ENCODE measurements at places on chromosomes 5 and 9. TPM values are rescaled to one million over a fixed set of nuclear protein-coding genes. Genes with fewer than 3 reads are reported as not detected.

DNA sequence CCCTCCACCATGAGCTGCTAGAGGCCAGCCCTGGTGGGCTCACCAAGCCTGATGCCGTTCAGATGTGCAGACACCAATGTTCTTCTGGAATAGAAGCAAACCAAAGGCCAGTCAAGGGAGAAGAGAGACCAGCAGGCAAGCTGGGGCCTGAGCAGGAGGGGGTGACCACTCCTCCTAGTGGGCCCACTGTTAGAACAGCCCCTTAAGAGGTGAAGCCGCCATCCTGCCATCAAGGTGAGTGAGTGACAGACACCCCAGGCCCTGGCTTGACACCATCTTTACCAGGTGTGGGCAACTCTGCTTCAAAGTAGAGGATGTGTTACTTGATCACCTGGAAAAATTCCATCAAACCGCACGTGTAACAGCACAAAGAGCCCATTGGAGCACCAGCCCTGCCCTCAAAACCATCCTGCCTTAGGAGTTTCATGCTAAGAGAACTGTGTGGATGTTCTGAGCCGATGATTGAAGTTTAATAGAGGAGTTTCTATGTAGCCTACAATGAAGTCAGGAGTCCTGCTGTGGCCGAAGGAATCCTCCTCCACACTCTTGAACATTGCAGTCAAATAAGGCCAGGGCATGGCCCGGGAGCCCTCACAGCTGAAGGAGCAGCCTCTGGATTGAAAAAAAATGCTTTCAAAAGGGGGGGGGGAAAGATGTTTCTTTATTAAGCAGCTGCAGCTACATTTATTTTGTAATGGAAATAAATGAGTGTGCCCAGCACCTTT lies 20.8 kb downstream of the AMBP start:
- DNase-seq: no peak

DNA sequence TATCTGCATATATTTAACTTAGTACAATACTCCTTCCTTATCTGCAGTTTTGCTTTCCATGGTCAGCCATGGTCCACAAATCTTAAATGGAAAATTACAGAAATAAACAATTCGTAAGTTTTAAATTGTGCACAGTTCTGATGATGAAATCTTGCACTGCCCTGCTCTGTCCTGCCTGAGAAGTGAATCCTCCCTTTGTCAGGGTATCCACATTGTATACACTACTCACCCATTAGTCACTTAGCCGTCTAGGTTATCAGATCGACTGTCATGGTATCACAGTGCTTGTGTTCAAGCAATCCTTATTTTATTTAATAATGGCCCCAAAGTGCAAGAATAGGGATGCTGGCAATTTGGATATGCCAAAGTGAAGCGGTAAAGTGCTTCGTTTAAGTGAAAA lies 8.3 kb upstream of the YTHDC2 start:
- DNase-seq: no peak

DNA sequence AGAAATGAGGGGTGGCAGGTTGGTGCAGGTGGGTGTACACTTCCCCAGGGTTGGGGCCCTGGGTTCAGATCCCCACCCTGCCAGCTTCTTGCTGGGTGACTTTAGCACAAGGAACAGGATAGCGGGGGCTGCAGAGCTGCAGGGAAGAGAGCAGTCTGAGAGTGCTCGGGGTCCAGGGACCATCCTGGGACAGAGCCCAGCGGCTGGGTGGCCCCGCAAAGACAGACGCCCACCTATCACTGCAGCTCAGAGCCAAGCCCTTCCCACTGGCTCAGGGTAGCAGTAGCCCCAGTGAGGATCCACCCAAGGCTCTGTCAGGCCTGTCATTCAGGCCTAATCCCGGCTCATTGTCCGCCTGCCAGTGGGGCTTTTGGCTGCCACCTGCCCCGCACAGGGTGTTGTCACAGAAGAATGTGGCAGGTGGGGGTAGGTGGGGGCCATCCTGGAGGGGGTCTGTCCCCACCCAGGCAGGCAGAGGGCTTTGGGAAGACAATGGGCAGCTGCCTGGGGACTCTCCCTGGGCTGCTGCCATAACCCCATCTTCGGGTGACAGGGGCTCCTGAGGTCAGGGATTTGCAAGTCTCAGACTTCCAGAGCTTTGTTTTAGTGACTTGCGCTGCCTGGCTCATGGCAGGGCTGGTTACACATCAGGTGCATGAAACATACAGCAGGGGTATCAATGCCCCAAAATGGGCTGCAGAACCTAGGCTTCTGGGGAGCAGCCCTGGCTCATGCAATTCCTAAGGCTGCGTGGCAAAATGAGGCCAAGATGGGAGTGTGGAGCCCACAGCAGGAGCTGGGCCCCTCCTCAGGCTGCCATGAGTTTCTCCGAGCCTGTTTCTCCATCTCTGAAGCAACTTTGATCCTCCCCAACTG lies 52.1 kb downstream of the BARX1 start:
- no peak for DNase-seq

DNA sequence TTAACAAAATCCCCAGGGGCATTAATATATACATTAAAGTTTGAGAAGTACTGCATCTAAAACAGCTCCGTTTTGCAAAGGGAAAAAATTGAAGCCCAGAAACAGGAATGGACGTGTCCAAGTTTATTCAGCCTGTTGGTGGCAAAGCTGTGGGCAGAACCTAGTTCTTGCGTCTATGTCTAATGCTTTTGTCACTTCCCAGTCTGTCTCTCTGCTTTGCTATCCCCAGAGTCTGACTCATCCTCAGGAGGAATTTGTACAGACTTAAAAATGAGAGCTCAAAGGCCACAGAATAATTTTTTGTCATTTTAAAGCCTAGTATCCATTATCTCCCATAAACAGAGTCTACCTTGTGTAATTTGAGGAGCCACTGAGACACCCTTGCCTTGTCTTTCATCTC lies 330.9 kb upstream of the GRIA1 start:
- DNase-seq: no peak

PCDHB16 gene
- 0.32 TPM for total RNA-seq

MEIKIN gene
- total RNA-seq: not detected

GARNL3 gene
- total RNA-seq: 2.9 TPM

- DNase-seq: no peak
Measured at GRCh38 chr5:144731786-144732185, 561.1 kb downstream of the KCTD16 start.

DNA sequence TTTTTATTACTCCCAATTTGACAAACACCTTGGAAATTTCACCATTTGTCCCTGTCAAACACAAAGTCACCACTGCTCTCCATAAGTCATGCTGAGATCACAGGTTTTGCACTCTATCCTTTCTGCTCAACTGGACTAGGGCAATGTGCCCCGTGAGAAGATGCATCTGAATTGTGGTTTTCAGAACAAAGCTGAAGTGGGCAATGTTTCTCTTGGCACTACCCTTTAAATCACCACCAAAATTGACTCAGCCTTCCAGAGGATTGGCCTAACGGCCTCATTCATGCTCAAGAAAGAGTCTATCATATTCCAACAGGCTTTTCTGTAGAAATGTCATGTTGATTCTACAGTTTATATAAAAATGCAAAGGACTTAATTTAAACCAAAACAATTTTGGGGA lies 81.0 kb upstream of the TRIO start:
- no peak for DNase-seq

RNF208 gene
- total RNA-seq: 0.40 TPM

DNA sequence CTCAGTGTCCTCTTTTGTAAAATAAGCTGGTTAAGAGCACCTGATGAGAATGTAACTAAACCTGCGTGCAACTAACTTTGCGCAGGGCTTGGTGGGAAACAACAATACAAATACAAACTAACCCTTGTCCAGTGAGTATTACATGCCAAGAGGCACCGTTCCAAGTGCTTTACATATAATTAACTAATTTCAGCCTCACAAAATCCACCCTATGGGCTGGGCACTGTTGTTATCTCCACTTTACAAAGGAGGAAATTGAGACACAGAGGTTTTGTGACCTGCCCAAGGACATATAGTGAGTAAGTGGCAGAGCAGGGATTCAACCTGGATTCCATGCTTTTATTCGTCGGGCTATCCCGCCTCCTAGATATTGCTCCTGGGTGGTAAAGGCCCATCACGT lies 26.2 kb upstream of the TNIP1 start:
- DNase-seq: no peak

- no peak for DNase-seq
Measured at GRCh38 chr5:176846335-176847140, 36.2 kb downstream of the UNC5A start.

Measured in NCI-H460 (cell line).